ENCODE measurements at places on chromosomes 13 and 19.

DNA sequence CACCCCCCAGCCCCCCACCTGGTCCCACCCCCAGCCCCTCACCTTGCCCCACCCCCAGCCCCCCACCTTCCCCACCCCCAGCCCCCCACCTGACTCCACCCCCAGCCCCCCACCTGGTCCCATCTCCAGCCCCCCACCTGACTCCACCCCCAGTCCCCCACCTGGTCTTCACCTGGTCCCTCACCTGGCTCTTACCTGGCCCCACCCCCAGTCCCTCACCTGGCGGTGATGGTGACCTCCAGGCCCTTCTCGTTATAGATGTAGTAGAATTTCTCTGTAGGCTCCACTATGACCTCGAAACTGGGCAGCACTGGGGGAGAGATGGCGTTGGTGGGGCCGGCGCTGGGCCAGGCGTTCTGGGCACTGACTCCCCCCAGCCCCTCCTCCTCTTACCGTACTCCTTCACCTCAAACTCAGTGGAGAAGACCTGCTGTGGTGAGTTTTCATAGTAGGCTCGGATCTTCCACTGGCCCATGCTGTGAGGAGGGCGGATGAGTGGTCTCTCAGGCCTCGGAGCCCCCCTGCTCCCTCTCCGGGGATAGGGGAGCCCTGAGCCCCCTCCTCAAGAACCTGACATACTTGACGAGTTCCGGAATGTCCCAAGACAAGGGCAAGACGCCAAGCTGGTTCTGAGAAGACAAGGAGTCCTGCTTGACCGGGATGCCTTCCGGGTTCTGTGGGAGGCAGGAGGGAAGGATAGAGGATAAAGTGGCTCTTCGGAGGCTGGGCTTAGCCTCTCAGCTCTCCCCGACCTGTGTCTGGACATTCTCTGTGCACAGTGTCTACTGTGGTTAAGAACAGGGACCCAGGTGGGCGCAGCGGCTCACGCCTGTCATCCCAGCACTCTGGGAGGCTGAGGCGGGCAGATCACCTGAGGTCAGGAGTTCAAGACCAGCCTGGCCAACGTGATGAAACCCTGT lies 6.4 kb downstream of the C3 start:
- DNase-seq = no peak

DNA sequence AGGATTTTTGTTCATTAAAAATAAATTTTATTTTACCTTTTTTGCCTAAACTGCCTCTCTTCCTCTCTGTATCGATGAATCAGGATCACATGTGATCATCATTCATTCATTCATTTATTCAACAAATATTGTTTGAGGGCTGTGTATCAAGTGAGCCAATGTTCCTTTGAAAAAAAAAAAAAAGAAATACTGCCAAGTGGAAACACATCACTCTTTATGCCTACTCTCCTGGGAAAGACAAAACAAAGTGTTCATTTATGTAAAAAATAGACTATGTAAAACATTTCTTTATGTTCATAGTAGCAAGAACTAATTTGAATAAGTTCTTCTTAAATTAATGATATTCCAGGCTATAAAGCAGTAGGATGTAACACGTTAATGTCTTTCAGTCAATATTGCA lies 233.1 kb downstream of the POSTN start:
- no peak for DNase-seq

- DNase-seq = no peak
These were observed 121.9 kb downstream of the ESD start for GRCh38 chr13:46675016-46675415.

GRCh38 chr13:28611654-28612131 lies 47.2 kb upstream of the POMP start:
- no peak for DNase-seq

GRCh38 chr19:28403690-28404089 lies 809.3 kb downstream of the UQCRFS1 start:
- no peak for DNase-seq

GRCh38 chr19:29564574-29565005 lies 38.8 kb downstream of the VSTM2B start:
- no peak for DNase-seq

- DNase-seq = no peak
These were observed 4.5 kb downstream of the KCNN4 start for GRCh38 chr19:43776286-43776685.

DNA sequence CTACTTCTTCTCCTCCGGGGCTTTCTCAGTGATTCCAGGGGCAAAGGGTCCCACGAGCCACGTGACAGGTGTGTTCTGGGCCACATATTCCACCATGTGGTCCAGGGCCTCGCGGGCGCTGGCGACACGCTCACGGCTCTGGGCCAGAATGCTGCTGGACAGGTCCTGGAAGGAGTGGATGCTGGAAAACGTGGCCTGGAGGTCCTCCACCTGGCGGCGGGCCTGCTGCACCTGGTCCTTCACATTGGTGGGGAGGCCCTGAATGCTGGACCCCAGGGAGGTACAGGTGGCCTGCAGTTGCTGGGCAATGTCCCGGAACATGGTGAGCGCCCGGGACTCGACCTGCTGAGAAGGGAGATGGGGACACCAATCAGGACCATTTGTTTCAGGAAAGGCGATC lies 7.7 kb upstream of the TICAM1 start:
- no peak for DNase-seq

Data from GM12891 (cell line).